IPS DF 6.9 (cell line): ENCODE measurements at places on chromosomes 3 and 15.
A peak's percentile ranks its signal among the peaks of the same experiment; 100 is the strongest.

GRCh38 chr3:16945330-16945729 lies 60.6 kb downstream of the PLCL2 start:
- H3K4me3 ChIP-seq: no peak overlapping the region
- no peak overlapping the region for H3K27ac ChIP-seq
- H3K4me1 ChIP-seq: no peaks in the 10 kb centered on the region; the same call in 1 of the 2 replicates
- no peak for DNase-seq
- H3K27me3 ChIP-seq: no peaks in the 10 kb centered on the region

GRCh38 chr3:86790884-86791549 lies 199.9 kb downstream of the VGLL3 start:
- H3K4me1 ChIP-seq: no peaks in the 10 kb centered on the region
- no peak for DNase-seq
- no peak overlapping the region for H3K27ac ChIP-seq
- no peaks in the 10 kb centered on the region for H3K36me3 ChIP-seq
- no peaks in the 10 kb centered on the region for H3K27me3 ChIP-seq
- no peak overlapping the region for H3K4me3 ChIP-seq

DNA sequence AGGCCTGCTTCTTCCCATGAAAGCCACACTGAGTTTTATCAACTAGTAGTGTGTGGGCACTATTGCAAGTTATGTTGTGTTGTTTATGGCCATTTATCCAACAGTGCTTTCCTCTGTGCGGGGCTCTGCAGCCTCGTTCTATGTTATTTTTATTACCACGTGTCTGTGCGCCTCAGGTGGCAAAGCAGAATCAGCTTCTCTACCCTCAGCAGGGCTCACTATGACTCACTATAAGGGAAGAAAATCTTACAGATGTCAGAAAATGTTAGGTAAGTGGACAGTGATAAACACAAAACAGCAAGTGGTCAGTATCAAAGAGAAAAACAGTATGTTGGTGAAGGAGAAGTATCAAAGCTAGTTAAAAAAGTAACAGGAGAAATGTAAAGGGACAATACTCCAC lies 61.4 kb downstream of the MOBP start:
- no peaks in the 10 kb centered on the region for H3K4me1 ChIP-seq
- no peak overlapping the region for H3K27ac ChIP-seq
- no peaks in the 10 kb centered on the region for H3K36me3 ChIP-seq
- no peak for DNase-seq
- no peaks in the 10 kb centered on the region for H3K27me3 ChIP-seq

DNA sequence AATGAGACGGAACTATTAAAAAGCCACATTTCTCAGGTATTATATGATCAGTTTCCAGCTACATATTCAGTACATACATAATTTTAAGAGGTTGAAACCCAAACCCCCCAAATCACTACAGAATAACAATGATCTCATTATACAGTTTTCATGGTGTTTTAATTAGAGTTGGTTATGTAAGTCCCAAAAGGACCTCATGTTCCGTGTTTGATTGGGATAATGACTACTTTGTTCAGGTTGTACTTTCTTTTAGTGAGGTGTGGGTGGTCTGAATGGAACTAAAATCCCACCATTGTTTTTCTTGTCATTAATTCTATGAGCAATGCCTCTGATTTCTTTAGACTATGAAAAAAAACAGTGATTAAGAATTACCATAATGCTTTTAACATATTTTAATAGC lies 905.6 kb downstream of the NAALADL2 start:
- no peak overlapping the region for H3K27ac ChIP-seq
- no peaks in the 10 kb centered on the region for H3K27me3 ChIP-seq
- DNase-seq: no peak
- H3K36me3 ChIP-seq: no peaks in the 10 kb centered on the region

- H3K4me1 ChIP-seq: no peaks in the 10 kb centered on the region
- DNase-seq: no peak
- H3K27ac ChIP-seq: no peak overlapping the region
- no peaks in the 10 kb centered on the region for H3K36me3 ChIP-seq
- no peak overlapping the region for H3K4me3 ChIP-seq
Observed at GRCh38 chr3:81195478-81195877, 566.0 kb downstream of the GBE1 start.

- H3K27me3 ChIP-seq: no peaks in the 10 kb centered on the region
- DNase-seq: no peak
- H3K4me1 ChIP-seq: no peaks in the 10 kb centered on the region
- no peaks in the 10 kb centered on the region for H3K36me3 ChIP-seq
- H3K4me3 ChIP-seq: no peak overlapping the region
Observed at GRCh38 chr15:82272154-82272553, 9.5 kb downstream of the SAXO2 start.

- H3K4me1 ChIP-seq: peaks cover 2% of the 10 kb centered on the region; the same call in 1 of the 2 replicates
- H3K27me3 ChIP-seq: no peaks in the 10 kb centered on the region
- DNase-seq: no peak
- no peak overlapping the region for H3K4me3 ChIP-seq
- no peak overlapping the region for H3K27ac ChIP-seq
Observed at GRCh38 chr15:31605467-31605931, 278.9 kb downstream of the KLF13 start.

- no peak overlapping the region for H3K27ac ChIP-seq
- no peaks in the 10 kb centered on the region for H3K36me3 ChIP-seq
- H3K4me1 ChIP-seq: no peaks in the 10 kb centered on the region
- no peak overlapping the region for H3K4me3 ChIP-seq
- no peak for DNase-seq
Observed at GRCh38 chr15:100133001-100133400, 208.8 kb downstream of the ADAMTS17 start.

DNA sequence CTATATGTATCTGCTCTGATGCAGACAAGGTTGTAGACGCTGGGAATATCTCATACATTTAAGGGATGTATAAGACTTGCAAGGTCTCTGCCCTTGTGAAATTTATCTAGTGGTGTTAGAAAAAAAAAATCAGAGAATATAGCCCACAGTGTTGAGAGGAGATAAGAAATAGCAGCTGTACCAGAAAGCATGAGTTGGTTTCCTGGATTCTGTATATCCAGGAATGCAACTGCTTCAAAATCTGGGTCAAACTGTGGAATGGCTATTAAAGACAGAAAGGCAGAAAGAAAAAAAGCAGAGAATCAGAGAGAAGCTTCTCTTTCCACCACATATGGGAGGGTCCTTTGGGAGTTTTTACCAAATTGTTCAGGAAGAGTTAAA lies 1.5 kb upstream of the TMEM212 start:
- no peaks in the 10 kb centered on the region for H3K27me3 ChIP-seq
- H3K27ac ChIP-seq: no peak overlapping the region
- H3K36me3 ChIP-seq: no peaks in the 10 kb centered on the region
- H3K4me1 ChIP-seq: no peaks in the 10 kb centered on the region; the same call in 1 of the 2 replicates
- no peak for DNase-seq

DNA sequence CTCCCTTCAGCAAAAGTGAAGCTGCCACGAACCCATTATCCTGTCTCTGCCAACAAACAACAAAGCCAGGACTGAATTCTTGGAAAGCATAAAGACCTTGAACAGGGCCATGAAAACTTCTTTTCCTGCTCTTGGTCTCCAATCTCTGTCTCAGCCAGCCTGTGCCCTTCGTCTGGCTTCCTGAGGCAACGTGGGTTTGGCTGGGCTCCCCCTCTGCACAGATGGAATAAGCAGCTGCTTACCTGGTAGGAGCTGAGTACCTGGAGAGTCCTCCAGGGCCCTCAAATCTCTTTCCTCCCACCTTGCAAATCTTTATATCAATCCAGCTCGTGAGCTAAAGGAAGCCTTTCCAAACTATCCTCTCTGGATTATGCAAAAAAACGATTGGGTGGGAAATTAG lies 97.6 kb upstream of the PSMD6 start:
- no peak for DNase-seq
- H3K36me3 ChIP-seq: no peaks in the 10 kb centered on the region
- no peak overlapping the region for H3K4me3 ChIP-seq
- no peaks in the 10 kb centered on the region for H3K4me1 ChIP-seq

DNA sequence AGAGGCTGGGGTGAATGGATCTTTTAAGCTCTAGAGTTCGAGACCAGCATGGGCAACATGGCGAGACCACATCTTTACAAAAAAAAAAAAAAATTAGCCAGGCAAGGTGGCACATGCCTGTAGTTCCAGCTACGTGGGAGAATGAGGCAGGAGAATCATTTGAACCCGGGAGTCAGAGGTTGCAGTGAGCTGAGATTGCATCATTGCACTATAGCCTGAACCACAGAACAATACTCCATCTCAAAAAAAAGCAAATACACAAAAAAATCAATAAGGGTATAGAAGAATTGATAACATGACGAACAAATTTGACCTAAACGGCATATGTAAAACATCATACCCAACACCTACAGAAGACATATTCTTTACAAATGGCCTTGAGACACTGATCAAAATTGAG lies 668.4 kb downstream of the MECOM start:
- no peaks in the 10 kb centered on the region for H3K27me3 ChIP-seq
- H3K27ac ChIP-seq: no peak overlapping the region
- H3K4me3 ChIP-seq: no peak overlapping the region

DNA sequence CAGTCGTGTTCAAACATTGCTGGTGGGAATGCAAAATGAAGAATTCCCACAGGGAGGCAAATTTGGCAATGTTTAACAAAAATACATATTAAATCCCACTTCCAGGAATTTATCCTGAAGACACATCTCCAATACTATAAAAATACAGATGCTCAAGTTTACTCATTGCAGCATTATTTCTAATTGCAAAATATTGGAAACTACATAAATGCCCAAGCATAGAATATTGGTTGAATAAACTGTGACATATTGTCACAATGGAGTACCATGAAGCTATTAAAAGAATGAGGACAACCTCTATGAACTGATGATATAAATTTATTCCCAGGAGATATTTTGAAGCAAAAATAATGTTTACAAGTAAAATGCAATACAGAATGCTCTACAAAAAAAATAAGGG lies 49.7 kb upstream of the UBE2E2 start:
- no peaks in the 10 kb centered on the region for H3K36me3 ChIP-seq
- H3K4me3 ChIP-seq: no peak overlapping the region
- H3K27me3 ChIP-seq: no peaks in the 10 kb centered on the region
- H3K4me1 ChIP-seq: no peaks in the 10 kb centered on the region; the same call in 1 of the 2 replicates

GRCh38 chr3:186361762-186362536 lies at the start of gene DGKG:
Gene DGKG (minus strand): TSS chr3:186362234. CDS start chr3:186320459, 41,775 bp downstream.
- no peaks in the 10 kb centered on the region for H3K4me1 ChIP-seq
- no peaks in the 10 kb centered on the region for H3K36me3 ChIP-seq
- DNase-seq: no peak
- peak within 1 kb of the TSS; percentile 43; the same call in 1 of the 2 replicates for H3K4me3 ChIP-seq
- H3K27ac ChIP-seq: no peak within 1 kb of the TSS
- peaks cover 37% of the 10 kb centered on the region for H3K27me3 ChIP-seq

DNA sequence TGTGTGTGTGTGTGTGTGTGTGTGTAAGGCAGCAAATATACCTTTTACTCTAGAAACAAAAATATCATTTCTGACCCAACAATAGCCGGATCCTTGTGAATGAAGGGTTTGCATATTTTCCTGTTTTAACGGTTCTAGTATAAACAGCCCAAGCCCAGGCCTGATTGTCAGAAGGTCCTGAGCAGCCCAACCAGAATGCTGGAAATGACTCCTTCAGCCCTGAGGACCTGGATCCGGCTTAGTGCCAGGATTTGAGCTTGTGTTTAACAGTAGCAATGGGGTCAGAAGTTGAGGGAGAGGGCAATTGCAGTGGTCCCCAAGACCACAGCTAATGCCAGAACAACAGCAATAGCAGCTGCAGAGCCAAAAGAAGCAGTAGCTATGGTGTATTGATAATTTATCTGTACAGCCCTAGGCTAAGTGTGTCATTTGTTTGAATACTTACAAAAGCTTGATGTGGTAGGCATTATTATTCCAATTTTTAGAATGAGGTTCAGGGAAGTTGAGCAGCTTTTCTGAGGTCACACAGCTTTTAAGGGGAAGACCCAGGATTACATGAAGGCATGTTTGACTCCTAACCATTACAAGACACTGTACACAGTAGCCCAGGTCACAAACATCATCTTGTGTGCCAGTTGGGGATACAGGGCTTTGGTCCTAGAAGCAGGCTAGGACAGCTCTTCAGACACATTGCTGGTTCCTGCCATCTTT lies 12.8 kb downstream of the FOXL2 start:
- H3K27me3 ChIP-seq: peaks cover 28% of the 10 kb centered on the region
- no peak overlapping the region for H3K4me3 ChIP-seq
- DNase-seq: no peak
- H3K27ac ChIP-seq: no peak overlapping the region

DNA sequence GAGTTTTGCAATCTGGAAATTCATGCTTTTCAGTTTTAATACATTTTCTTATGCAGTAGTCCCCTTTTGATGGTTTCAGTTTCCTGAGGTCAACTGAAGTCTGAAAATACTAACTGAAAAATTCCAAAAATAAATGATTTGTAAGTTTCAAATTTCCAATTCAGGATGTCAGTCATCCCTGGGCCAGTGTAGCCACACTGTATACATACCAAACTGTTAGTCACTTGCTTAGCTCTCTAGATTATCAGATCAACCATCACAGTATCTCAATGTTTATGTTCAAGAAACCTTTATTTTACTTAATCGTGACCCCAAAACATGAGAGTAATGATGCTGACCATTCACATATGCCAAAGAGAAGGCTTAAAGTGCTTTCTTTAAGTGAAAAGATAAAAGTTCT lies 715.5 kb downstream of the GBE1 start:
- no peaks in the 10 kb centered on the region for H3K4me1 ChIP-seq
- no peak overlapping the region for H3K27ac ChIP-seq
- no peaks in the 10 kb centered on the region for H3K27me3 ChIP-seq
- no peak for DNase-seq

DNA sequence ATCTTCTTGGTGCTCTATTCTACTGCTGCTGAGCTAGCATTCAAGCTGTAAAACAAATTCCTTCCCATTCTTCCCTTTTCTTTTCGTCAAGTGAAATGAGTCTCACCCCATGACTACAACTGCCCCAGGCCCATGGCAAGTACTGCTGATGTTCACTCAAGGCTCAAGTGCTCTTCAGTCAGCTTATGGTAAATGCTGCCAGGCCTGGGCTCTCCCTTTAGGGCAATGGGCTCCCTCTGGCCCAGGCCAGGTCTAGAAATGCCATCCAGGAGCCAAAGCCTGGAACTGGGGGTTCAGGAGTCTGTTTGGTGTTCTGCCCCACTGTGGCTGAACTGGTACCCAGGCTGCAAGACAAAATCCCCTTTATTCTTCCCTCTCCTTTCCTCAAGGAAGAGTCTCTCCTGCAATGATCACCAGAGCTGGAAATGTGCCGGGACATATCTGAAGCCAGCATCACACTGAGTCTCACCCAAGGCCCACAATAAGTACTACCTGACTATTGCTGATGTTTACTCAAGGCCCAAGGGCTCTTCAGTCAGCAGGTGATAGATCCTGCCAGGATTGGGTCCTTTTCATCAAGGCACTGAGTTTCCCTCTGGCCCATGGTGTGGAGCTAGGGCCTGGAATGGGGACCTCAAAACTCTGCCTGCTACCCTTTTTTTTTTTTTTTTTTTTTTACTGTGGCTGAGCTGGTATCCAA lies 205.0 kb upstream of the STAC start:
- no peak overlapping the region for H3K27ac ChIP-seq
- no peaks in the 10 kb centered on the region for H3K36me3 ChIP-seq
- DNase-seq: no peak
- H3K27me3 ChIP-seq: no peaks in the 10 kb centered on the region

- no peak overlapping the region for H3K4me3 ChIP-seq
- peaks cover 5% of the 10 kb centered on the region; the same call in 1 of the 2 replicates for H3K4me1 ChIP-seq
- H3K36me3 ChIP-seq: no peaks in the 10 kb centered on the region
- DNase-seq: no peak
- H3K27ac ChIP-seq: no peak overlapping the region
Observed at GRCh38 chr15:91928675-91929074, 75.2 kb downstream of the SLCO3A1 start.
